Suprapubic skin (tissue), 4 donors: ENCODE measurements at places on chromosomes 5 and 9.

GRCh38 chr5:83494087-83494620, 22.6 kb downstream of the VCAN start:
- no peak for DNase-seq

DNA sequence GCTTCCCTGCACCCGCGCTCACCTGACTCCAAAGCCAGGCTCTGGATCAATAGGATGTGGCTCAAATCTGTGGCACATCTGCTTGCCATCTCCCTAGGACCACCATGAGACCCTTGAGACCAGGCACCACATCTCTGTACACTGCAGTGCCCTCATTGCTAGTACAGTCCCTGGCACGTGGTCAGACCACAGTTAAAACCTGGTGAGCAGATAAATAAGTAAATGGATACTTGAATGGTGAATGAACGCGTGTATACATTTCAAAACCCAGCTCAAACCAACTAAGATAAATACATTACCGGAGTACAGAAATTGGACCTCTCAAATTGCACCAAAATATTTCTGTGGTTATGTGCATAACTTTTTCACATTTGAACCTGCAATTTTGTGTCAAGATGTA, 221.2 kb upstream of the IRX4 start:
- DNase-seq = no peak

GRCh38 chr5:172093559-172093958, 87.1 kb upstream of the FBXW11 start:
- DNase-seq = peak; percentile 63

GRCh38 chr9:15211815-15212495, 95.1 kb downstream of the TTC39B start:
- DNase-seq = no peak

DNA sequence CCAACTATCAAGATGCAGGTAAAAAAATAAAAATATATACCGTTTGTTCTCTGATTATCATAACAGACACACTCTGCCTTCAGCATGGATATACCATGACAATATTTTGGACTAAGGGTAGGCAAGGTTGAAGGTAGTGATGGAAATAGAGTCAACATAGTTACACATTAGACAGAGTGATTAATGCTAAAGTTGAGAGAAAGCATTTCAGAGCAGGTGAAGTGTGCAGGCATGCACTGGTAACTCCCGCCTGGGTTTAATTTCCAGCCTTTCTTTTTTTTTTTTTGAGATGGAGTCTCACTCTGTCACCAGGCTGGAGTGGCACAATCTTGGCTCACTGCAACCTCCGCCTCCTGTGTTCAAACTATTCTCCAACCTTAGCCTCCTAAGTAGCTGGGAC, 458.5 kb downstream of the TLR4 start:
- DNase-seq = no peak

DNA sequence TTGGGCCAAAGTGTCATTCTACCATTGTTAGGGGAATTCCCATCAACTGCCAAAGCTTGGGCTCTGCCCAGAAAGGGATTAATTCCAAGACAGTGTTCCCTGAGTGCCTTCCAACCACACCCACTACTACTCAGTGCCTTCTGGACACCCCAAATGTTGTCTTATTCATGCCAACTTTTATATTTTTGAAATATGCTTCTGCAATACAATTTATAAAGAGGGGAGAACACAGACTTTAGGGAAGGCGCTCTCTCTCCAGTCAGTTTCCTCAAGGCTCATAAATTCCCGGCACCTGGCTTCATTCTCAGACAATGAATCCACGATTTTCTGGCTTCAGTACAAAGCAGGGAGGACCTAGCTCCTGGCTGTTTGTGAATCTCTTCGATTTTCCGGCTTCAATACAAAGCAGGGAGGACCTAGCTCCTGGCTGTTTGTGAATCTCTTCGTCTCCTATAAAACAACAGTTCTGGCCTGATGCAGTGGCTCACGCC, 120.1 kb upstream of the MYO10 start:
- no peak for DNase-seq

- no peak for DNase-seq
Observed at GRCh38 chr9:20564650-20565049, 57.6 kb downstream of the MLLT3 start.

DNA sequence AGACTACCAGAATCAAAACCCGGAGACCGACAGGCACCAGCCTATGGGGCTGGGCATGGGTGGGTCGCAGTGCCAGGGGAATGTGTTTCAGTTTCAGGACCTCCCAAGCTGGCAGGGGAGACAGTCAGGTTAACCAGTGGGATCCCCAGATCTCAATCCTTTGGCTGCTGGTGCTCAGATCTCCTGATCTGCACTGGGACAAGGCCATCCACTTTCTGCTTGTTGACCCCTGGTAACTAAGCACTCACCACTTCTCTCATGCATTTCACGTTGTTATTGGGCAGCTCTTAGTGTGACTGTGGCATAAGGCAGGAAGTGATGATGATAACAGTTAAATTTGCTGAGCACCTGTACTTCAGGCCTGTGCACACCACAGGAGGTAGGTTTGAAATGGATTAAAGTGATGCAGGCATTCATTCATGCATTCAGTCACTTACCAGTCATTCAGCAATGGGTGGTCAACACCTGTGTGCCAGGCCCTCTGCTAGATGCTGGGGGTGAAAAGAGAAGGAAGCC, 42.1 kb upstream of the STXBP1 start:
- no peak for DNase-seq

DNA sequence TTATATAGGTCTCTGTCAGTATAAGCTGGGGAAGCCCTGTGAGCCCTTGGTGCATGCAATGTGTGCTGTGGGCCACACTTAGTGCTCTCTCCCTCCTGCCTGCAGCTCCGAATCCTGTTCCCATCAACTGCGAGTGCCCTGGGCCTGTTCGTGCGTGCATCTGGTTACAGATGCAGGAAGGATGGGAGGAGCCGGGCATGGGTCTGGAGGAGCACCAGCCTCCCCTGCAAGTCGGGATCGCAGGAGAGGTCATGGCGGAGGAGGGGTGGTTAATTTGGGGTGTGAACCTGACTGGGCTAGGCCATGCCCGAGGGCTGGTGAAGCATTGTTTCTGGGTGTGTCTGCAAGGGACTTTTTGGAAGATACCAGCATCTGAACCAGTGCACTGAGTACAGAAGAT, 274.6 kb upstream of the IRX4 start:
- DNase-seq = no peak

- DNase-seq = no peak
Observed at GRCh38 chr5:119301906-119302305, 53.9 kb upstream of the TNFAIP8 start.

DNA sequence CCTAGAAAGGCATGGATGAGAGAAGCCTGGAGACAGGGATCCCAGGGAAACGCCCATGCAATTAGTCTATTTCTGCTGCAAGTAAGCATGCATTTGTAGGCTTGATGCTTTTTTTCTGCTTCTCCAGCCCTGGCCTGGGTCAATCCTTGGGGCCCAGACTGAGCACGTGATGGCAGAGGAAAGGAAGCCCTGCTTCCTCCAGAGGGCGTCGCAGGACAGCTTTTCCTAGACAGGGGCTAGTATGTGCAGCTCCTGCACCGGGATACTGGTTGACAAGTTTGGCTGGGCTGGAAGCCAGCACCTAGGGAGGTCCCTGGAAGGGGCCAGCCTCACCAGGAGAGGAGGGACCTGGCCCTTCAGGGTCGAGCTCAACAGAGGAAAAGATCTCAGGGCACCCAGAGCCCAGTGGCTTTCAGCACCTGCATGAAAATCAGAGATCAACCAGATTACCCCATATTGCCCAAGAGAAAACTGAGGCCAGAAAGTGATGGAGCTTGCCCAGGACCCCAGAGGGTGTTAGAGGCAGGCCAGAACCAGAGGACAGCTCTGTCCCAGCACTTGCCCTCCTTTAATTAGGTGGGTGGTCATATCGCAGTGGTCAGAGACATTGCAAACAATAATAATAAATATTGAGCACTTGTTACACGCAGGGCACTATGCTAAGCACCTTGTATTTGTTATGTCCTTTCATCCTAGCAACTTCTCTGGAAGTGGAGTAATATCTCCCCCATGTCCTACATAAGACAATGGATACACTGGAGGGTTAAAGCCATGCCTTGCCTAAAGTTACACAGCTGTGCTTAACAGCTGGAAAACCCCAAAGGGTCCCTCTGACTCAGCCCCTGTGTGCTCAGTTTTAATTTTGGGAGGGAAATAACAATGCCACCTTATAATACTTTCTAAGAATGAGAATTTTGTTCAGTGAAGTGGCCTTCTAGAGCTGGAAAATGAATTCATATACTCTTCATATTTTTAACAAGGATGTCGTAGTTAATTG, 67.1 kb downstream of the KLF4 start:
- DNase-seq = peak; percentile 86

DNA sequence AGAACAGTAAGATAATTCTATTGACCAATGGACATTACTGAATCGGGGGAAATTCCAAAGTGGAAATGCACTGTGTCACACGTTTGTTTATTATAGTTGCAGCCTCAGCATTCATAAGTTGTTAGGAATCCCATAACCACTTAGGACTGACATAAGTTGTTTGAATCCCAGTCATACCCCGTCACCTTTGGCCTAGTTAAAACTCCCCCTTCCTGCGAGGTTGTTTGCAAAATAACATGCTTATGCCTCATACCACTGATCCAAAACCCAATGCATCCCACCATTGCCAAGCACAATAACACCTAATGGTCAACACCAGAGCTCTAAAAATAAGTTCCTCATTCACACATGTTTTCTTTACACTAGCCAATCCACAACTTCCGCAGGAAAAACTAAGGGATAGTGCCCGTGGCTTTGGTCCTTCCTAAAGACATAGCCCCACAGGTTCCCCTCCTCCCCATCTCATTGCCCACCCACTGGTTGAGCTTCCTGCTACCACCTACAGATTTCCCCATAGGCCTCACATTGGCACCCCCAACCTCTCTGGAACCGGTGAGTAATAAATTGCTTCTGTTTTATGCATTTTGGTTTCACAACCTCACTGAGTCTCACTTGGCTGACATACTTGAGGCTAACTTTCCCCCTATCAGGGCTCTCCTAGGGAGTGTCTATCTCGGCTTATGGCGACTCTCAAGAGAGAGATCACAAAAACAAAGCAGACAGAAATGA, 42.3 kb upstream of the MUSK start:
- DNase-seq = no peak

DNA sequence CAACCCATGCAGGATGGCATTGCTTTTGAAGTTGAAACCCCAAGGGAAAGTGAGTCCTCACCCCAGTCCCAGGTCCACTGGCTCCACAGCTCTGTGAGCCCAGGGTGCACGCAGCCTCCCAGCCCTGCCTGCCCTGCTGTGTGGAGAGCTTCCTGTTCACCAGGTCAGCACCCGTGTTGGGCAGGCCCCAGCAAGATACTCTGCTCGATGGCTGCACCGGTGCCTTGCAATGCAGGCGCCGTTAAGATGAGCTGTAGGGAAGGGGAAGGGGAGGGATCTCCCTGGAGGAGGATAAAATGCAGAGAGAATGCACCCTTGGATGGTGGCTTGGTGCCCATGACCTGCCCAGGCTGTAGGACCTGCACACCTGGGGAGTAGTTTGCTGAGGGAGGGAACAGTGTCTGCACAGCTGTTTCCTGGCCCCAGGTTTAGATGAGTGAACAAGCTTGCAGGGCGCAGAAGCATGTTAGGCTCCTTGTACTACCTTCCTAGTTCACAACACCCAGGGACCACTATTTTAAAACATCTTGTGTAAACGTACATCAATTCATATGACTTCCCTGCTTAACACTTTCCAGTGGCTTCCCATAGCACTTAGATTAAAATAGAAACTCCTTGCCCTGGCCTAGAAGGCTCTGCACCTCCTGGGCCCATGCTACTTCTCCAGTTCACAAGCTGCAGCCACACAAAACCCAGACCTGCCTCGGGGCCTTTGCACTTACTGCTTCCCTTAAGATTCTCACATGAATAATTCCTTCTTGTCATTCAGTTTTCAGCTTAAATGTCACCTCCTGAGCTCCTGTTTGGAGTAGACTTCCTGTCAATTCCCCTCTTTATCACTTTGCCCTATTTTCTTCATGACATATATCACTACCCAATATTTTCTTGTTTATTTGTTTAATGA, 19.6 kb downstream of the FAT2 start:
- DNase-seq = no peak

DNA sequence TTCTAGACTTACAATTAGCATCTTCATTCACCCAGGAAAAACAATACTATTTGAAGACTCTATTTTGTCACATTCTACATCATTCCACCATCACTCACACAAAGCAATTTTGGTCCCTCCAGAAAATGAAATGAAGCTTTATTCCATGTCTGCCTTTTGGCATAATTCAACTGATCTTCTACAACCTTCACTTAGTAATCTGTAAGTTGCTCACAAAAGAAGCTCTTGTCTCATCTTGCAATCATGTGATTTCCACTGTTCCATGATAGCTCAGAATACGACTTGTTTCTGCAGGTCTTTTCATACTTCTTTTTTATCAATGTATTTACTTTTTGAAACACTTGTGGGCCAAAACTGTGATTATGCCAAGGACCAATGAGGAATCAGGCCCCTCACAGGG, 261.9 kb upstream of the NR4A3 start:
- no peak for DNase-seq

DNA sequence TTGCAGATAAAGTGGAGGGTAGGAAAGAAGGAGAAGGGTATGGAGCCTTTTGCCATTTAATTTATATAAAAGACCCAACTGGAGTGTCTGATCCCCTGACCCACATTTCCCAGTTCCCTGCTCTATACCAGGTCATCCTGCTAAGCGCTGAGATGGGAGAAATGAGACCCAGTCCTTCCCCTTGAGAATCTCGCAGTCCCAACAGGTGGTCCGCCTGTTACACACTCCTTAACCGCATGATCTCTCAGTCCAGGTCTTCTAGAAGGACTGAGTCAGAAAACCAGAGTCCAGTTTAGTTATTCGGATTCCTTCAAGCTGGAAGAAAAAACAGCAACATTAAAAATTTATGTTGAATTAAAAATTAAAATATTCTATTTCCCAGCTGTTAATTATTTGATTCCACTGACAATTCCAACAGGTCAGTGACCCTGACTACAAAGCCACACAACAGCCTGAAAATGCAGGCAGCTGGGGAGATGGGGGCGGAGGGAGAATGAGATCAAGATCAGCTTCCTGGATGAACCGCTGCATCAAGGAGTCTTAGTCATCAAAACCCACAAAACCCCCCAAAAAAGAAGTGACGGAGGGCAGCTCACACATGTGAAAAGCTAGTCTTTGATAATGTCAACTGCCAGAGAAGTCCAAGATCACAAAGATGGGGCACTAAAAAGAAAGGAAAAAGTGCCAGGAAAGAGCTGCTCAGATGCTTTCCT, 44.0 kb downstream of the GGTA1 start:
- no peak for DNase-seq

GRCh38 chr5:137329586-137330296, 169.4 kb downstream of the SPOCK1 start:
- no peak for DNase-seq

DNA sequence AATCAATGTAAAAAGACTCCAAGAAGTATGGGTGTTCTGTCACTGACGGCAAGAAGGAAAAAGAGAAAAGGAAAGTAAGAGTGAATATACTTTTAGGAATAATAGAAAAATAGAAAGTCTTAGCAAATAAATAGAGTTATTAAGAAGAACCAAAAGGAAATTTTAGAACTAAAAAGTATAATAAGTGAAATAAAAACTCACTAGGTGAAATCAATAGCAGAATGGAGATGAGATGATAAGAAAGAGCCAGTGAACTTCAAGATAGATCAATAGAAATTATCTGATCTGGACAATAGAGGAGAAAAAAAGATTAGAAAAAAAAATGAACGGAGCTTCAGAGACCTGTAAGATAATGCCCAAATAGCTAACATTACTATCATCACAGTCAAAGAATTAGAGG, 31.6 kb upstream of the ANXA6 start:
- DNase-seq = no peak
